SJCRH30 (cell line): ENCODE measurements at places on chromosomes 2 and 18.

DNA sequence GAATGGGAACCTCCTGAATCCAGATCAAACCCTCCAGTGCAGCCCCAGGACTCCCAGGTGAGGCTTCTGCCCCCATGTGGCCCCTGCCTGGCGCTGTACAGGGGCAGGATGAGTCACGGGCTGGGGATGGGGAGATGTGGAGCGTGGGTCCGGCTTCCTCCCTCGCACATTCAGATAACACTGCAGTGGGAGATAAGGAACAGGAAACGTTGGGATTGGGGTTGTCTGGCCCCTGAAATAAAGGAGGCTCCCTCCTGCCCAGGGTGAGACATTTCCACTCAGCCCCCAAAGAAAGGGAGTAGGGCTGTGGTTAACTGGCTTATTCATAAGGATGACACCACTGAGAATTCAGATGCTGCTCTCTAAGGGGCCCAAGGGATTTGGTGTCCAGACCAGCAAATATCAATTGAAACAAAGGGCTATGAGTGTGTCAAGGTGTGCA is 30.7 kb downstream of the IGFBP5 start:
- no peak for DNase-seq

GRCh38 chr2:226603606-226604005 is 196.0 kb downstream of the IRS1 start:
- DNase-seq = no peak

- DNase-seq = no peak
Measured at GRCh38 chr18:10216791-10217190, 237.6 kb upstream of the APCDD1 start.

DNA sequence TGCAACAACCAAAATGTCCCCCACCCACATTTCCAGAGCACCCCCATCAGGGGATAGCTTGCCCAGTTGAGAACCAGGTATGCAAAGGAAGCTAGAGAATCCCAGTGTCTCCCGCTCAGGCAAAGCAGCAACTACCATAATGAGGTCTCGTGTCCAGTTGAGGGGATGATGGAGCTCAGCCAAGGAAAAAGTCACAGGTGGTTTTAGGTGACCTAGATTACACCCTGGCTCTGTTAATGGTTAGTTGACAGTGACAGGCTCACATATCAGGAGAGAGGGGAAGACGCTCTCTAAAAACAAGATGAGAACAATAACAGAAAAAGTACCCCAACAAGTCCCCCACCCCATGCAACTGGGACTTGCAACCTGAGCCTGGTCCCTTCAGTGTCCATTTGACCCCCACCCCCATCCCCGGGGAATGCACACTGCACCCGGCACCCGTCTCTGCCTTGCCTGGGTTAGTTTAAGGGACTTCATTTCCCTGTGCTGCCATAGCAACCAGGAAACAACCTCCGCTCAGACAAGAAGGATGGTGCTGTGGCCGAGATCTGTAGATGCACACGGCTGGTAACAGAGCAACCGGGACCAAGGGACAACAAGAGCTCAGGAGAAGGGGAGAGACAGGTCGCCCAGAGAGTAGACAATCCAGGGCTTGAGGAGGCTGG is at the start of gene KIAA2012:
Gene KIAA2012 (plus strand): TSS at position 519 of the 665 bp plus-strand sequence. CDS start 373 bp downstream, outside the sequence.
- no peak for DNase-seq

- no peak for DNase-seq
Measured at GRCh38 chr18:13568443-13569392, 157.6 kb downstream of the FAM210A start.

DNA sequence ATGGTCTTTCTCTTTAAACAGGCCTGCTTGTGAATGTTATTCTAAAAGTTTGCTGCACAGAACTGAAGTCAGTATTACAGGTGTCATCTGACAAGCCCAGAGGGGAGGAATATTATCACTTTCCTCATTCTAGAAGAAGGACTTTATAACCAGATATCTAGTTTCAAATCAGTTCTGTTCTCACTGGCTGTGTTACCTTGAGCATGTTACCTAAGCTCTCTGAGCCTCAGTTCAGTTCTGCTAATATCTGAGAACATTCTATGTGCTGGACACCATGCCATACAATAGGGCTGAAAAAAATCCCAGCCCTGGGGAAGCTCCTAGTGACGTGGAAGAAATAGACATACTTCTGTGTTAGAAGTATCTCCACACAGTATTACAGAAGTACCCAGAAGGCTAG is 27.9 kb downstream of the MAPRE3 start:
- DNase-seq = no peak

DNA sequence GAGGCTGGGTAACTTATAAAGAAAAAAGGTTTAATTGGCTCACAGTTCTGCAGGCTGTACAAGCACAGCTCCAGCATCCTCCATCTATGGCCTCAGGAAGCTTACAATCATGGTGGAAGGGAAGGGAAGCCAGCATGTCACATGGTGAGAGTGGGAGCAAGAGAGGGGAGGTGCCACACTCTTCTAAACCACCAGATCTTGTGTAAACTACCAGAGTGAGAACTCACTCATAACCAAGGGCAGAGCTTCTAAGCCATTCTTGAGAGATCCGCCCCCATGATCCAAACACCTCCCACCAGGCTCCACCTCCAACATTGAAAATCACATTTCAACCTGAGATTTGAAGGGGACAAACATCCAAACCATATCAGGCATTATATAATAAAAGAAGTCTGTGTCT is 121.6 kb upstream of the CDC42EP3 start:
- DNase-seq = no peak

DNA sequence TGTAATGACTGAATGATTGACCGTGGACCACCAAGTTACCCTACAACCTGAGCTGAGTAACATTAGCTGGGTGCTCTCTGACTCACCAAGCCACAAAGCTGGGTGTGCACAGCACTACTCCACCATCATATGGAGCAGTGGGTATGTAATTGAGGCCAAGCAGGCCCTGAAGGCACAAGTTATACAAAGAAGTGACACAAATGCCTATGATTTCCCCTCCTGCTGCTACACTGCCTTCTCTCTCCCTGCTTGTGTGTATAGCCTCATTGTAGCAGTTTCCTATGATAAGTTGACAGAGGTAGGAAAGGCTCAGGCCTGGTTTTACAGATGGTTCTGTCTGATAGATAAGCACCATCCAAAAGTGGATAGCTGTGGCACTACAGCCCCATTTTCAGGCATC is 1327.2 kb upstream of the DDX18 start:
- DNase-seq = no peak

GRCh38 chr2:168245074-168245825 is 2.1 kb downstream of the STK39 start:
- DNase-seq = no peak

GRCh38 chr2:42047488-42048298 is at the start of gene PKDCC:
TSS of gene PKDCC (plus strand) at chr2:42048021. CDS start at chr2:42048200, 179 bp downstream.
- peak; percentile 89 for DNase-seq

GRCh38 chr2:54408288-54408687 is 47.8 kb upstream of the SPTBN1 start:
- no peak for DNase-seq

GRCh38 chr2:8306530-8307351 is 375.1 kb upstream of the ID2 start:
- DNase-seq = no peak

DNA sequence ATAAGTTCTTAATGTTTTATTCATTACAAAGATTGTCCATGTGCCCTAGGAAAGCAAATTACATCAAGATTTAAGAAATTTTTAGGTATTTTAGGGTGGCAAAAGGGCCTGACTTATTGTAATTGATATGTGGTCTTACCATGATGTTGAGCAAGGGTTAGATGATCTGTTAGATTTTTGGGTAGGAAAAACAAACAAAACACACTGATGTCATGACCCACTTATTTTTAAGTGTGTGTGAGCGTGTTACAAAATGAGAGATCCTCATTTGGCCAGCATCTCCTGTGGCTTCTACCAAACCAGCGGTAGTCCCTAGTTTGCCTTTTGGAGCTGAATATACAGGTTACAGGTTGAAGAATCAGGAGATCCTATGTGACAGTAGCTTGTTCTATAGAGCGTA is 89.8 kb upstream of the ITGB6 start:
- no peak for DNase-seq

DNA sequence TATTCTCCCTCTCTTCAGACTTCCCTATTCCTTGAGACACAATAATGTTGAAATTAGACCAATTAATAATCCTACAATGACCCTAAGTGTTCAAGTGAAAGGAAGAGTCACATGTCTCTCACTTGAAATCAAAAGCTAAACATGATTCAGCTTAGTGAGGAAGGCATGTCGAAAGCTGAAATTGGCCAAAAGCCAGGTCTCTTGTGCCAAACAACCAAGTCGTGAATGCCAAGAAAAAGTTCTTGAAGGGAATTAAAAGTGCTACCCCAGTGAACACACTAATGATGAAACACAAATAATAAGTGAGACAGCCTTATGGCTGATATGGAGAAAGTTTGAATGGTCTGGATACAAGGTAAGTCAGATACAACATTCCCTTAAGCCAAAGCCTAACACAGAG is 115.4 kb downstream of the PXDN start:
- DNase-seq = no peak

- DNase-seq = no peak
Measured at GRCh38 chr2:105806996-105807395, 62.3 kb downstream of the NCK2 start.

- DNase-seq = no peak
Measured at GRCh38 chr18:58618822-58619595, 9.9 kb downstream of the ALPK2 start.

- DNase-seq = no peak
Measured at GRCh38 chr2:202771336-202771735, 100.2 kb downstream of the ICA1L start.

- no peak for DNase-seq
Measured at GRCh38 chr2:173412628-173413027, 58.0 kb downstream of the CDCA7 start.

GRCh38 chr2:154195644-154196195 is 324.0 kb downstream of the GALNT13 start:
- peak; percentile 41 for DNase-seq

GRCh38 chr2:229376866-229377265 is 105.8 kb upstream of the PID1 start:
- no peak for DNase-seq

- DNase-seq = peak; percentile 31
Measured at GRCh38 chr2:219001577-219002394, 8.6 kb upstream of the CRYBA2 start.

- no peak for DNase-seq
Measured at GRCh38 chr18:73913505-73913904, 234.1 kb downstream of the FBXO15 start.

- DNase-seq = no peak
Measured at GRCh38 chr18:51151568-51152511, 45.6 kb downstream of the MEX3C start.

- no peak for DNase-seq
Measured at GRCh38 chr2:233807215-233807865, 29.2 kb downstream of the MROH2A start.

- no peak for DNase-seq
Measured at GRCh38 chr18:76444446-76445105, 50.5 kb downstream of the ZNF516 start.
